ENCODE measurements at places on chromosomes 3 and 15.

- DNase-seq: no peak
Observed at GRCh38 chr15:57532731-57533447, 58.8 kb upstream of the MYZAP start.

GRCh38 chr3:62132027-62132602 lies 241.2 kb downstream of the FEZF2 start:
- DNase-seq: no peak

DNA sequence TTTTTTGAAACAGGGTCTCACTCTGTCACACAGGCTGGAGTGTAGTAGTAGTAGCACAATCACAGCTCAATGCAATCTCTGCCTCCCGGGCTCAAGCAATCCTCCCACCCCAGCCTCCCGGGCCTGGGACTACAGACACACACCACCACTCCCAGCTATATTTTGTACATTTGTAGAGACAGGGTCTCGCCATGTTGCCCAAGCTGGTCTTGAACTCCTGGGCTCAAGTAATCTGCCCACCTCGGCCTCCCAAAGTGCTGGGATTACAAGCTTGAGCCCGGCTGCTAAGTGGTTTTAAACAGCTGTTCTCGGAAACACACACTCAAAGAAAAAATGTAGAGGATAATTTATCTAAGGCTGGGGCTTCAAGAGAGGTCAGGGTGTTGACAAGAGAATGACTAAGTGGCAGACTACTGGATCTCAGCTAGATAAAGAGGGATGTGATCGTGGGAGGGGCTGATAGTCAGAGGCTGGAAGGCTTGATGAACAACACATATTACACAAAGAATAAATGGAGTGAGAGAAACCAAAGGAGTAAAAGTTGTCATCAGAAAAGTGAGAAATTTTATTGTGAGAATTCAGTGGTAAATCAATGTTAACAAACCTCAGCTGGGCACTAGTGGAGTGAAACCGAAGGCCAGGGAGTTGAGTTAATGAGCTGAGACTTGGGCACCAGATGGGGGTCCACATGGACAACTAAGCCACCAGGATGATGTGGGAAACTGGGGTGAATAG lies 6.7 kb downstream of the CCR5AS start:
- no peak for DNase-seq

- DNase-seq: no peak
Observed at GRCh38 chr3:177681156-177681555, 483.9 kb upstream of the TBL1XR1 start.

DNA sequence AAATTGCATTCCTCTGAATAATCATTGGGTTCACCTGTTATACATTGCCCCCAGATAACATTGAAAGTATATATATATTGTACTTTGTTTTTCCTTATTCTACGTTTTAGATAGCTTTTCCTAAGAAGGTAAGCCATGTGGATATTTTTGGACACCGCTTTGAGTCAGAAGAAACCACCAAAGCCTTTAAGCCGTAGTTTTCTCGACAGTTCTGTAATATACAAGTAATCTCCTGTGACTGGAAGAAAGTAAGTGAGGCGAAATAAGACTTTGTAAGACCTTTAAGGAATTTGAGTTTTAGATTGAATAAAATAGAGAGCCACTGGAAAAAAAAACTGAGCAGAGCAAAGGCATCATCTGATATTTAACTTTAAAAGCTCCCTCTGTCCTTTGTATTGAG lies 1092.0 kb downstream of the DIPK2A start:
- DNase-seq: no peak

GRCh38 chr3:127451321-127451720 lies 139.2 kb downstream of the TPRA1 start:
- no peak for DNase-seq

- DNase-seq: no peak
Observed at GRCh38 chr3:179373938-179374337, 26.4 kb downstream of the MFN1 start.

DNA sequence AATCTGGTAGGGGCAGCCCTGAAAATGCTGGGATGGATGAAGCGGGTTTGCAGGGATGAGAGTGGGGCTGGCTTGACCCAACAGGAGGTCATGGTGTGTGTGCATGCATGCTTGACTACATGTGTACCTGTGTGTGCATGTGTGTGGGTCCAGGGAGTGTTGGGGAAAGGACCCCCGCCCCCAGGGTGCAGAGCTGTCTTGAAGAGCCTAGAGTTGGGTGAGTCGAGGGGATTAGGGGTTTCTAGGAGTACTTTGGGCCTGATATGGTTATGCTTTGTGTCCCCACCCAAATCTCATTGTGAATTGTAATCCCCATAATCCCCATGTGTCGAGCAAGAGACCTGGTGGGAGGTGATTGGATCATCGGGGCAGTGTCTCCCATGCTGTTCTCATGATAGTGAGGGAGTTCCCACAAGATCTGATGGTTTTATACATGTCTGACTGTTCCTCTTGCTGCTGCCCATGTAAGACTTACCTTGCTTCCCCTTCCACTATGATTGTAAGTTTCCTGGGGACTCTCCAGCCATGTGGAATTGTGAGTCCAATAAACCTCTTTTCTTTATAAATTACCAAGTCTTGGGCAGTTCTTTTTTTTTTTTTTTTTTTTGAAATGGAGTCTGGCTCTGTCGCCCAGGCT lies 5.2 kb upstream of the LCTL start:
- no peak for DNase-seq

DNA sequence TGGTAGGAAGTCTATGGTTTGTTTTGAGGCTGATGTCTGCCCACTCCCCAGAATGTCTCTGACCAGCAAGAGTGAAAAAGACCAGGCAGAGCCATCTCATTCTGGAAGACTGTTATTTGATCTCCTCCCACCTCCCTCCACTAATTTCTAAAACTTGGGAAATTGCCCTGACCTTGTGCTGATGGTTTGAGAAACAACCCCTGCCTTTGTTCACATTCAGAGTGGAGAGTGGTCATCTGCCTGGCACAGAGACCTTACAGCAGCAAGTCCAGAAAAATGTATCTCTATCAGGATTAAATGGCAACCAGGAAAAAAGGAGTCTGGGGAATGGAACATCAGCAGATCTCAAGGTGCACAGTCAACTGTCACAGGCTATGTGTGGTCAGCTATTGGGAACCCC lies 25.7 kb downstream of the SPATA12 start:
- DNase-seq: no peak

DNA sequence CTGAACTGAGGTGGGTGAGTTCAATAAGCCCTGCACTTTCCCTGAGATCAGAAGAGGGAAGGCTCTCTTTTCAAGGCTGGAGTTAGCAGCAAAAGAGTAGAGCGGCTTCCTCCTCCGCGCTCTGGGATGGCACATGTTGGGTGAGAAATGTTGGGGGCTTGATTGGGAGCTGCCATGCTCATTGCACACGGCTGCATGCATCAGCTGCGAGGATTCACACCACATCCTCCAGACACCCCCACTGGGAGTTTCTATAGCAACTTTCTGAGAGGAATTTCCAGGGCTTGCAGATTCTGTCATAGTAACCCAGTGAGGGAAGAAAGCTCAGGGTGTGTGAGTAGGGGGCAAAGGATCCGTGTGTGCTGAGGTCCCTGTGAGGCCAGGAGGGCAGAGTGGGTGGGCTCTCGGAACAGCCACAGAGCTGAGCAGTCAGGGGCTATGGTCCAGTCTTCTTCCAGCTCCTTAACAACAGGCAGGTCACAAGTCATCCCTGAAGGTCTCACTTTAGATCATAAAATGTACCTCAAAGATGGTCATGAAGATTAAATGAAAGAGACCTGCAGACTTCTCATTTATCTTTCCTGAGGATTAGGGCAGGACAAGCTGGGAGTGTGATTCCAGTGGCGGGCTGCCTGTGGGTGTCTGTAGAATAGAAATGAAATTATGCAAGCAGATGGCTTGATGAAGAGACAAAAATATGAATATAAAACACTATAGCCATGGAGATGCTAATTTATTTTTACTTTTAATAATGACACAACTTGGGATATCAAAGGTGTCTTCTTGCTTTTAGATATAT lies 75.7 kb upstream of the CHRNA7 start:
- no peak for DNase-seq

- no peak for DNase-seq
Observed at GRCh38 chr15:85407421-85408269, 27.2 kb downstream of the AKAP13 start.

- no peak for DNase-seq
Observed at GRCh38 chr15:29934251-29934650, 112.0 kb upstream of the TJP1 start.

DNA sequence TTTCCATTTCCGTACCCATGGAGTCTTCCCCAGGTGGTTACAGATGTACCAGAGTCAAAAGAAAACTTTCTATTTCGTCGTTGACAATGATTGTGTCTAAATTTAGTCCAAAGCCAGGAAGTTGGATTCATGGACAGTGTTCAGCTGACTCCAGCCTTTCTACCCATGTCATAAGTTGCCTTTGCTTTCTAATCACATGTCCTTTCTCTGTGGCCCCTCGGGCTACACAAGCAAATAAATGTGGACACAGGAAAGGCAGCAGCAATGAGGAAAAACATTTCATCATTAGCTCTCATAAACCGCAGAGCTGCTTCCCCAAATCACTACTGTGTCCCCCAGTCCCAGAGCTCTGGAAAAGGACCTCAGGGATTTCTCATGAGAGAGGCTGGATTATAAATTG lies 82.0 kb downstream of the USF3 start:
- no peak for DNase-seq

GRCh38 chr3:141236361-141236760 lies 4.7 kb downstream of the PXYLP1 start:
- no peak for DNase-seq

GRCh38 chr3:195441051-195441450 lies 1.8 kb downstream of the ACAP2 start:
- DNase-seq: no peak

DNA sequence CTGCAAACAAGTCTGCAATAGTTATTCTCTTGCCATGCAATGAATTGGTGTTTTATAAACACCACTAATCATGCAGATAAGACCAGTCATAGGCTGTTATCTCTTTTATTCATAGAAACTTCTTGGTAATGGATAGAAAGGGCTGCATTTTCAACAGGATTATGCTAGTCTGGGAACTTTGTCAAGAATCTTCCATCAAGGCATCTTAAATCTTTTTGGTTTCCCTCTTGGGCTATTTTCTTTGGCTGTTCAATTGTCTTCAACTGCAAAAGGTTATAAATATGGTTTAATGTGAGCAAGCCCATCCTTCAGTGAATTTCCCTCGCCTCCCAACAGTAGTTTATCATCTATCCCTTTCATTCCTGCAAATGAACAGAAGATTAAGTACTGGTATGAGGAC lies 59.0 kb upstream of the MINAR1 start:
- DNase-seq: no peak

DNA sequence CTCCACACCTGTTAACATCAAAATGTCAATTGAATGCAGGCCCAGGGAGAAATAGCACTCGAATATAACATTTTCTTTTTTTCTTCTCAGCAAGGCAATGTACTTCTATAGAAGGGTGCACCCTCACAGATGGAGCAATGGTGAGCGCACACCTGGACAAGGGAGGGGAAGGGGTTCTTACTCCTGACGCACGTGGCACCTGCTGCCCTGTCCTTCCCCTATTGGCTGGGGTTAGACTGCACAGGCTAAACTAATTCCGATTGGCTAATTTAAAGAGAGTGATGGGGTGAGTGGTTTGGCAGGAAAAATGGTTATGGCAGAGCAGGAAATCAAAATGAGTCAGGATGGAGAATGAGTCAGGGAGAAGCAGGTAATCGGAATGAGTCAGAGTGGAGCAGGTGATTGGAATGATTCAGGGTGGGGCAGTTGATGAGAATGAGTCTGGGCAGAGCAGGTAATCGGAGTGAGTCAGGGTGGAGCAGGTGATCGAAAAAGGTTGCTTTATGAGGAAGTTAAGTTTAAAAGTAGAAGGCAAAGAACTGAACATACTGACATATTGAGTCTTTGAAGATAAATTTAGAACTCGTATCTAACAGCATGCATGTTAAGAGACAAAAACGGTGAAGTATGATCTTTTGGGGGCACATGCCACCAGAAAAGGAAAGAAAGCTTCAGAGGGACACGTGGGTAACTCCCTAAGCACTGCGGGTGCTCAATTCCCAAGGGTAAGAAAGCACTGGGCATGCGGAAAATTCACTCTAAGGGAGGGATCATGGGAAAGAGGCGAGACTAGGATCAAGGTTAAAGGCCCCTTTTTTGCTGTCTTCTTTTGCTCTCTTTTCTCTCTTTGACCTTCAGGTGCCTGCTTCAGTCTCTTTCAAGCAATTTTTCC lies 72.9 kb upstream of the GALNT15 start:
- DNase-seq: no peak

GRCh38 chr3:44492496-44492895 lies 15.0 kb upstream of the ZNF445 start:
- DNase-seq: no peak

- DNase-seq: no peak
Observed at GRCh38 chr15:75727031-75727531, 14.4 kb upstream of the CSPG4 start.

DNA sequence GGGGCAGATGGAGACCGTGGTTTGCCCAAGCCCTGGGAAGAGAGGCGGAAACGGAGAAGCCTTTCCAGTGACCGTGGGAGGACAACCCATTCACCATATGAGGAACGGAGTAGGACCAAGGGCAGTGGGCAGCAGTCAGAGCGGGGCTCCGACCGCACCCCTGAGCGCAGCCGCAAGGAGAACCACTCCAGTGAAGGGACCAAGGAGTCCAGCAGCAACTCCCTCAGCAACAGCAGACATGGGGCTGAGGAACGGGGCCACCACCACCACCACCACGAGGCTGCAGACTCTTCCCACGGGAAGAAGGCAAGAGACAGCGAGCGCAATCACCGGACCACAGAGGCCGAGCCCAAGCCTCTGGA lies 2.0 kb downstream of the RBM15B start:
- no peak for DNase-seq
